AG09309 (cell line): ENCODE measurements at places on chromosomes 1 and 21.
A peak's percentile ranks its signal among the peaks of the same experiment; 100 is the strongest.

DNA sequence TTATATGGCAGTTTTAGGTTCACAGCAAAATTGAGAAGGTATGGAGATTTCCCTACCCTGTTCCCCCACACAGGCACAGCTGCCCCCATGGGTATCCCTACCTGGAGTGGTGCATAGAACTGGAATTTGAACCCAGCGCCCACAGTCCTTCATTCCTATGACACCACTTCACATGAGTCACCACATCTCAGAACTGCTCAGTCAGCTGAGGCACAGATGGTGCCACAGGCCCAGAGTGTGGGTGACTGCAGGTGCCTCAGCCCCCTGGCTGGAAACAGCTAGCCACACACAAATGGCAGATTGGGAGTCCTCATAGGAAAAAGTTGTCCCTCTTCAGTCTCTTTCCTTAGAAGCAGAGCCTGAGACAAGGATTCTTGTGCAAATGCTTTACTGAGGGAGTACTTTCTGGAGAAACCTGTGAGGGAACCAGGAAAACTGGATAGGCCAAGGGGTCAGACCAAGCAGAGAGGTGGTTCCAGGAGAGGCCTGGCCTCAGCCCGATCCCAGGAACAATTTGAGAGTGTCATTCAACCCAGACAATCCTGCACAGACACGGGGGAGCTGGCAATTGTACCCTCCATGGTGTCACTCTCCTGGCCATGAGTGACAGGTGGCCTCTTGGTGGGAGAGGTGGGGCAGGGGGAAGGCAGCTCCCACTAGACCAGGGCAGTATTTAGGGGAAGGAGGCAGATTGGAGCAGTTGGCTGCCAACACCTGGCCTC, 6.9 kb downstream of the PLA2G2D start:
- DNase-seq, result no peak

DNA sequence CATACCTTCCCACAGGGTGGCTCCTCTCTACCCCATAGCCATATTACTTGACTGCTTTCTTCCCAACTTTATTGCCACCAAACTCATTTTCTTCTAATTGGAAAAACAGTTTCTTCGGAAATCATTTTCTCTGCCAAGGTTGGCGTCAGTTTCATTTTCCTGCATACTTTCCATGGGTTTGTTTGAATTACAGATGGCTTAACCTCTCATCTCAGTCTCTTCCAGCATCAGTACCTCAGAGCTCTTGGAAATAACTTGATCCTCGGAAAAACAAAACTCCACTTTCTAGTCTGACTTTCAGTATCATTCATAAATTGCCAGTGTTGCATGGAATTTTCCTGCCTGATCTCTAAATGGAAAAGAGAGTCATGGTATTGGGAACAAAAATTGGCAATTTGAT, 20.3 kb upstream of the PRDM2 start:
- DNase-seq, result no peak

DNA sequence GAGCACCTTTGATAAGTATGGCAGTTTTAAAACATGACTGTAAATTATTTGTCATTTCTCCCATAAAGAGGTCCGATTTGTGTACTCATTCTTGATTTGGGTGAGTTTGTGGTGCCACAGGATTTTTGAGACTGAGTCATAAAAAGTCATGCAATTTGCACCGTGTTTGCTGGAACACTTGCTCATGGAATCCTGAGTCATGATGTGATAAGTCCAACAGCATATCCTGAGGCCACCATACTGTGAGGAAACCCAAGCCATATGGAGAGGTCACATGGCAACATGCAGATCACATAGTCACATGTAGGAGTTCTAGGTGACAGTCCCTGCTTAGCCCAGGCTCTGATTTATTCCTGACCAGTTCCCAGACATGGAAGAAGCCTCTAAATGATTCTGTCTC, 40.8 kb upstream of the PRRX1 start:
- DNase-seq, result peak; percentile 92

GRCh38 chr1:153384958-153385580, 5.8 kb downstream of the S100A8 start:
- DNase-seq, result no peak

GRCh38 chr1:175620376-175620775, 123.0 kb downstream of the TNR start:
- no peak for DNase-seq

GRCh38 chr1:208243967-208244916, at the start of gene PLXNA2:
TSS of gene PLXNA2 (minus strand) at chr1:208244384. CDS start at chr1:208217922, 26,462 bp downstream.
- DNase-seq, result peak; percentile 10

- DNase-seq, result no peak
Measured at GRCh38 chr1:93689521-93690223, 8.0 kb upstream of the BCAR3 start.

GRCh38 chr1:225597926-225598575, 54.9 kb downstream of the ENAH start:
- DNase-seq, result no peak

DNA sequence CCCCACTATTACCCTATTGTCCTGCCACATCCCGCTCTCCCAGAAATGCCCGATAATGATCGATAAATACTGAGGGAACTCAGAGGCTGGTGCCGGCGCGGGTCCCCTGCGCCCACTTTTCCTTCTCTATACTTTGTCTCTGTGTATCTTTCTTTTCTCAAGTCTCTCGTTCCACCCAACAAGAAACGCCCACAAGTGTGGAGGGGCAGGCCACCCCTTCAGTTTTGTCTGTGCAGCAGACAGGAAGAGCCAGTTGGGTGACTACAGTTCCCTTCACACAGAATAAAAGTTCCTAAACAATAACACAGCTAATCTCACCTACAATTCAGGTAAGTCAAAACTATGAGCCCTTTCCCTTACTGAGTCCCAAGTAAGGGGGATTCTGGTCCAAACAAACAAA, 423.7 kb downstream of the SMYD3 start:
- DNase-seq, result no peak

DNA sequence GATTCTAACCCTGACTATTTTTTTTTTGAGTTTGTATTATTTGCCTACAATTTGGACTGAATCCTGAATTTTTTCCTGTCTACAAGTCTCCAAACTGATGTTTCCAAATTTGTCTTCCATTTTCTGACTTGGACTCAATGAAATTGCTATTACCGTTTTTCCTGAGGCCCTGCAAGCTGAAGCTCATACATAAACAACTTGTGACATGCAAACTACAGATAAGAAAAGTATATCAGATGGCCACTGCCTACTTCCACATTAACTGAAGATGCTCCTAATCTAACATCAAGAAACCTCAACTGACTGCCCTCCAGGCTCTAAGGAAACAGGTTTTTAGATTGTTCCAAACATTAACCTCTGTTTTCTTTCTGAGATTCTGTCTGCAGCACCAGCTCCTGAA, 51.1 kb upstream of the KLHDC7A start:
- no peak for DNase-seq

DNA sequence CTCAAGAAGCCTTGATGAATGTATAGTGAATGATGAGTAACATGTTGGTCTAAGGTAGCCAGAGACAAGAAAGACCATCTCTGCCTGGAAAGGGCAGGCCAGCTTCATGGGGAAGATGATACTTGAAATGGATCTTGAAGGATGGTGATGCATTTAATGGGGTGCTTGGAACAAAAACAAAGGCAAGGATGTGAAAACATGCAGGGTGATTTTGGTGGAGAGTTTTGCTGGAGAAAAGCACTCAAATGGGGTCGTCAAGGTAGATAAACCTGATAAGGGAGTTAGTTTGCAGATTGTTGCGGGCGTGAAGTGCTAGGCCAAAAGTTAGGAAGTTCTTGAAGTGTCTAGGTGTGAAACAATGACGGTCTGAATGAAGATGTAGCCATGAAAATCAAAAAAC, 205.4 kb downstream of the HLX start:
- DNase-seq, result no peak

DNA sequence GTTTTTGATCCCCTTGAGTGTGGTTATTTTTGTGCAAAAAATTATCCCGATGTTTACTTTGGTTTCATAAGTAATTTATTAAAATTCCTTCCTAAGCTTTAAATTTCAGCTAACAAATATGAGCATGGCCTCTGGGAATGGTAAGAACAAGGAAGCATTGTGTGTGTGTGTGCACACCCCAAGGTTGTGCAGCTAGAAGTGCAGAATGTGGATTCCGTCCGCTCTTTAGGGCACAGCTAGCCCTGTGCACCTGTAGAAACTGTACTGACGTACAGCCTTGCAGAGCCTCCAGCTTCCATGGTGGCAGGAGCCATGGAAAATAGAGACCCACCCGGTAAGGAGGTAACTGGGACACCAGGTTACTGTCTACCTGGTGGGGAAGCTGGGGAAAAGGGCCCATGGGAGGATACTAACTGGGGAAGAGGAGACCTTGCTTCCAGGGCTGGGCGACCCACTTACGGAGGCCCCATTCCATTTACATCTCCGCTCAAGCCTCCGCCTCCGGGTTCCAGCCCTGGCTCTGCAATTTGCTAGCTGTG, 54.7 kb downstream of the B3GALT5 start:
- DNase-seq, result no peak

GRCh38 chr1:96416701-96417444, 304.7 kb upstream of the PTBP2 start:
- no peak for DNase-seq

- DNase-seq, result no peak
Measured at GRCh38 chr1:235980976-235981375, 83.9 kb downstream of the NID1 start.

- no peak for DNase-seq
Measured at GRCh38 chr1:83028467-83028866, 970.5 kb downstream of the TTLL7 start.

DNA sequence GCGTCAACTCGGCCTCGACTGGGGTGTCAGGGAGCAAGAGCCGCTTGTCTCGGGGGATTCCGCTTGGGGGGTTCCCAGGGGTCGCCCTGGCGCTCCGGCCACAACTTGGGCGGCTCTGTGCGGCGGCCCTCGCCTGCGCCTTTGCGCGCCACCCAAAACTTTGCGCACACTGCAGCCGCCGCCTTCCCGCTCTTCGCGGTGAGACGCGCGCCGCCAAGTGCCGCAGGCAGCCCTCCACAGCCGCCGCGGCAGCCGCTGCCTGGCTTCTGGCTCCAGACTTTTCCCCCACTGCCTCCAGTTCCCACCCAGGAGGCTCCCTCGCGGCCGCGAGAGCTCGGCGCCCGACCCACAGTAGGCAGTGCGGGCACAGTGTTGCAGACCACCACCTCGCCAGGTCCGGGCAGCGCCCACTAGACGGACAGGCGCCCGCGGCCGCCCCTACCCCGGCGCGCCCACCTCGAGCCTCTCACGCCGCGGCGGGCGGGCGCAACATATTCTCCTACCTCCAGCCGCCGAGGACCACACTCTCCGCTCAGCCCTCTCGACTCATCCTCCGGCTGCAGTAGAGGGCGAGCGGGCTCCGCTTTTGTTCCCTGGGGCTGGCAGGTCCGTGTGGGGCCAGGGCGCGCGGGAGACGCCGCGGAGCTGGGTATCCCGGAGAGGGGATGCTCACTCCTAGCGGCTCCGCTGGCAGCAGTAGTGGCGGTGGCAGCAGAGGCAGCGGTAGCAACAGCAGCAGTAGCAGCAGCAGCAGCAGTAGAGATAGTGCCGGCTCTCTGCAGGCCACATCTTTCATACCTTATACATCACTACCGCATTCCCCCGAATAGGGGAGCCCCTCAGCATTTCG, 296.6 kb downstream of the OMA1 start:
- DNase-seq, result peak; percentile 8

DNA sequence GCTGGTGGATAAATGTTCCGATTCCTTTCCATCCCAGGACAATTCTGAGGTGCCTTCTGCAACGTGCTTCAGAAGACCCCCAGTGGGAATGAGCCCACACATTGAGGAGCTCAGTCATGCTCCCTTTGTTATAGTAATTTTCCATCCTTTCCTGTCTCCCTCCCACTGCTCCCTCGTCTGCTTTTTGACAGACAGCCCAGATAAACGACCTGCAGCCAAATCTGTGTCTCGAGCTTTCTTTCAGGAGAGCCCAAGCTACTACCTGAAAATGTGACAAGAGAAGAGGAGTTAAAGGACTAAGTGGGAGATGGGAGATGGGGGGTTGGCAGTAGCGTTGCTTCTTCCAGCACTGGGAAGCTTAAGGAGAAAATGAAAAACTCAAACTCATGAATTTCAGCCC, 65.9 kb upstream of the LRRN2 start:
- DNase-seq, result no peak
